ENCODE measurements at places on chromosomes 2 and 18.

- no peaks in the 10 kb centered on the region for H3K36me3 ChIP-seq
- H3K4me1 ChIP-seq: peaks cover 15% of the 10 kb centered on the region
- H3K4me3 ChIP-seq: no peak overlapping the region
- H3K27me3 ChIP-seq: peaks cover 21% of the 10 kb centered on the region
- no peak overlapping the region for H3K27ac ChIP-seq
Measured at GRCh38 chr2:12819721-12820120, 103.0 kb downstream of the TRIB2 start.

DNA sequence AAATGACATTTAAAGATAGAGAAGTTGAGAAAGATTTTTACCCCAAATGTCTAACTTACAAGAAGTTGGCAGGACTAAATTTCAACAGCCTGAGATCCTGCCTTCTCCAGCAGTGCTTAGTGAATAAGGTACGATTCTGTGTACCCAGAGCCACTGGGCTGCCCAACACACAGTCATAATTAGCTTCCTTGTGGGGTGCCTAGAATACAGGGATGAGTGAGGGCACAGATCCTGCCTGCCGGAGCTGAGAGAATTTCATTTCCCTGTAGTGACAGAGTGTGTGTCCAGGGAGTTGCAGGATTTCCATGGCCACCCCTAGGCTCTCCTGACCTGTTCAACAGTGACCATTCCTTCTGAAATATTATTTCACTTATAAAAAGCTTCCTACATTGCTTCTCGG lies 27.0 kb downstream of the GREB1 start:
- no peaks in the 10 kb centered on the region for H3K36me3 ChIP-seq
- no peak overlapping the region for H3K4me3 ChIP-seq
- H3K4me1 ChIP-seq: no peaks in the 10 kb centered on the region
- H3K27ac ChIP-seq: no peak overlapping the region
- DNase-seq: no peak

- H3K4me1 ChIP-seq: no peaks in the 10 kb centered on the region
- H3K27me3 ChIP-seq: peaks cover 7% of the 10 kb centered on the region
- H3K27ac ChIP-seq: no peak overlapping the region
- H3K4me3 ChIP-seq: no peak overlapping the region
- DNase-seq: no peak
- no peaks in the 10 kb centered on the region for H3K36me3 ChIP-seq
Measured at GRCh38 chr18:80258640-80259039, 11.3 kb upstream of the PARD6G start.

- no peak for DNase-seq
- H3K27ac ChIP-seq: no peak overlapping the region
- no peaks in the 10 kb centered on the region for H3K4me1 ChIP-seq
- no peaks in the 10 kb centered on the region for H3K36me3 ChIP-seq
Measured at GRCh38 chr2:236896688-236897087, 189.0 kb upstream of the COPS8 start.
